Left renal cortex interstitium (tissue), 4 donors: ENCODE measurements at places on chromosomes 3 and 15. TPM values are rescaled to one million over a fixed set of nuclear protein-coding genes. Genes with fewer than 3 reads are reported as not detected.

GRCh38 chr3:18883571-18883970, 264.7 kb upstream of the KCNH8 start:
- DNase-seq, result no peak

- DNase-seq, result no peak
These were observed 189.1 kb downstream of the GOLGA6L6 start for GRCh38 chr15:20352241-20353200.

The P3H2 gene
- 101 TPM for polyA plus RNA-seq

GRCh38 chr15:34353627-34354026, 10.5 kb downstream of the NUTM1 start:
- DNase-seq, result no peak
